ENCODE measurements at places on chromosomes 7 and 10.

DNA sequence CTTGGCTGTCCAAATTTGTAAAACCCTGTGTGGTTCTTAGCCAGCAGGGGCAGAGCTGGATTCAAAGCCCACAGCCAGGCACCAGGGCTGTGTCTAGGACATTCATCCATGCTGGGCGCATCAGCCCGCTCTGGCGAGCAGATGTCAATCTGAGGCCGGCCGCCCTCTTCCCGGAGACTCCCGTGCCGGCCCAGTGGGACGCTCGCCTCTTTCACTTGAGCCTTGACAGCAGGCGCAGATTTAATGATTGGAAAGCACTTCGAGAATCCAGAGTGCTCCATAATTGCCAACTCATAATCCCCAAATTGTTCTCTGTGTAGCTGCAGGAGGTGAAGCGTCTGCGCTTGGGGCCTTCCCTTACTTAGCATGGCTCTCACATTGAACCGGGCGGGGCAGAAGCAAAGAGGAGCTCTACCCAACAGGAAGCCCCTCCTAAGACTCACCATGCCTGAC is 36.7 kb downstream of the SLIT1 start:
- no peak for DNase-seq

- no peak for DNase-seq
These were observed 15.5 kb upstream of the GPR15LG start for GRCh38 chr10:84158061-84158460.

DNA sequence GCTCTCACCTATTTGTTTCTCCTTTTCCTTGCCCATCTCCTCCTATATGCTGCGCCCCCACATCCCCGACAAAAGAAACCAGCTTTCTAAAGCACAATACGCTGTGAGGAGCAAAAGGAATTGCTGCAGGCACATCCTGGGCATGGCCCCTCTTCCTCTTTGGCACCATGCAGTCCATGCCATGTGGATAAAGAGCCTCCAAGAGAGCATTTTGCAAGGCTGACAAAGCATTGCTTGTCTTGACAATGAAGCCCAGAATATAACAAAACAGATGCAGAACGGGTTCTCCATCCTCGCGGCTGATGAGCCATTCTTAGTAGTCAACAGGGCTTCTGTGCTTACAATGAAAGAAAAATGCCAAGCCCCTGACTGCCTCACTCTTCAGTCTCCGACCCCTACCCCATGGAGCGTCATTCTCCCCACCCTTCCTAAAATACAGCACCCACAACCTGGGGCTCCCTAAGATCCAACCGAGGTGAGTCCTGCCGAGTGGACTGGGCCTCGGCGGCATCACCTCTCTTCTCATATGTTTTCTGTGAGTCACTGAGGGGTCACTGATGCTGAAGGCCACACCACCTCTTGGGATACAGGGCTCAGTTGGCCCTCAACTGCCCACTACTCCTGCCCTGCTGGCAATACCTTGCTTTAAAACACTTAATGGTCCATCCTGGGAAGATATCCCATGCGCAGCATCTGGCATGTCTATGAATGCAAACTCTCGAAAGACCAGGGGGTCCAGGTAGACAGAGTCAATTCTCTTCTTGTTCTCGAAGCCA is 47.5 kb downstream of the GSDME start:
- no peak for DNase-seq

- DNase-seq: no peak
These were observed 652.1 kb downstream of the SUGCT start for GRCh38 chr7:40786909-40787308.
